ENCODE measurements at places on chromosomes 13 and 19.
A peak's percentile ranks its signal among the peaks of the same experiment; 100 is the strongest.

- DNase-seq: peak; percentile 81
These were observed 376.4 kb downstream of the GPC6 start for GRCh38 chr13:93603043-93603442.

GRCh38 chr19:46014941-46015686, 7.7 kb downstream of the PGLYRP1 start:
- no peak for DNase-seq

DNA sequence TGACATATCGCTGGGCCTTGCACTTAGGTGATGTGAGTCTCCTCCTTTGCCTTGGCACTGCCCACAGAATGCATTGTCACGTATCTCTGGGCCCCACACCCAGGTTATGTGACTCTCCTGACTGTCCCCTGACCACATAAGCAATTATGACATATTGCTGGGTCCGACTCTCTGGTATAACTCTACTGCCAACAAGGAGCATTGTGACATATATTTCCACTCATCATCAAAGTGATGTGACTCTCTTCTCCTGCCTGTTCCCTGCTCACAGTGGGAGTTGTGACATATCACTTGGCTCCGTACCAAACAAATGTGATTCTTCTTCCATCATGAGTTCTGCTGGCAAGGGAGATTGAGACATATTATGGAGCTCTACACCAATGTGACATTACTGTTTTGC, 15.4 kb upstream of the ZNF681 start:
- no peak for DNase-seq

GRCh38 chr13:51978796-51979556, 32.3 kb downstream of the ATP7B start:
- DNase-seq: no peak

- DNase-seq: no peak
These were observed 110.2 kb downstream of the STK24 start for GRCh38 chr13:98466634-98467236.

- no peak for DNase-seq
These were observed 10.1 kb downstream of the BCL3 start for GRCh38 chr19:44758596-44758995.

DNA sequence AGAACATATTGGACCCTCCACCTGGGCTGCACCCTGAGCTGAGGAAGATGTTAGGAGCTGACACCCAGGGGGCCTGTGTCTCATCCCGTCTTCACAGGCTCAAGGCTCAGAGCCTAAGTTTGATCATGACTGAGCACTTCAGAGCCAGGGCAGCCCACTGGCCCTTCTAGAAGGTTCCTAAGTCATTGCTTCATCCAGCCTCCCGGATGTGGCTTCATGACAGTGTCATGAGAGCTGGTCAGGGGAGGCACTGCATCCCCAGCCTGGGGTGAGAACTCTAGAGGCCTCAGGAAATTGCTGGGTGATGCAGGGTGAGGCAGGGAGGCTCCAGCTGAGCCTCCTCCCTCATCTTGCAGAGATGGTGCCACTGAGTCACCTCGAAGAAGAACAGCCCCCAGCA, 24.9 kb upstream of the PIK3R2 start:
- DNase-seq: no peak

- DNase-seq: no peak
These were observed 9.9 kb downstream of the RANBP3 start for GRCh38 chr19:5967994-5968430.

DNA sequence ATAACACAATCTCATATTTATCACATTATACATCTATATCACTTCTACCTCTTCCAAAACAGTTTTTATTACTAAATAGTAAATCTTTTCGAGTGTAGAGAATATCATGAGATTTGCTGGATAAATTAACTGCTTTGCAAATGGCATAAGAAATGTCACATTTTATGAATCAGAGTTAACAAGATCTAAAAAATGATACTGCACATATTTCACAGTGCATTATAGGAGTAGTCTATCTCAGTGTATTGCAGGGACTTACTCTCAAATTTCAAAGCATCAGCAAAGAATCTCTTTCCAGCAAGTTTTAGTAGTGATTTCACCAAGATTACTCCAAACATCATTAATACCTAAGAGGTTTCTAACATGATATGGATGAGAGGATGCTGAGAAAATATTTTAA, 687.1 kb upstream of the SLITRK1 start:
- DNase-seq: no peak

DNA sequence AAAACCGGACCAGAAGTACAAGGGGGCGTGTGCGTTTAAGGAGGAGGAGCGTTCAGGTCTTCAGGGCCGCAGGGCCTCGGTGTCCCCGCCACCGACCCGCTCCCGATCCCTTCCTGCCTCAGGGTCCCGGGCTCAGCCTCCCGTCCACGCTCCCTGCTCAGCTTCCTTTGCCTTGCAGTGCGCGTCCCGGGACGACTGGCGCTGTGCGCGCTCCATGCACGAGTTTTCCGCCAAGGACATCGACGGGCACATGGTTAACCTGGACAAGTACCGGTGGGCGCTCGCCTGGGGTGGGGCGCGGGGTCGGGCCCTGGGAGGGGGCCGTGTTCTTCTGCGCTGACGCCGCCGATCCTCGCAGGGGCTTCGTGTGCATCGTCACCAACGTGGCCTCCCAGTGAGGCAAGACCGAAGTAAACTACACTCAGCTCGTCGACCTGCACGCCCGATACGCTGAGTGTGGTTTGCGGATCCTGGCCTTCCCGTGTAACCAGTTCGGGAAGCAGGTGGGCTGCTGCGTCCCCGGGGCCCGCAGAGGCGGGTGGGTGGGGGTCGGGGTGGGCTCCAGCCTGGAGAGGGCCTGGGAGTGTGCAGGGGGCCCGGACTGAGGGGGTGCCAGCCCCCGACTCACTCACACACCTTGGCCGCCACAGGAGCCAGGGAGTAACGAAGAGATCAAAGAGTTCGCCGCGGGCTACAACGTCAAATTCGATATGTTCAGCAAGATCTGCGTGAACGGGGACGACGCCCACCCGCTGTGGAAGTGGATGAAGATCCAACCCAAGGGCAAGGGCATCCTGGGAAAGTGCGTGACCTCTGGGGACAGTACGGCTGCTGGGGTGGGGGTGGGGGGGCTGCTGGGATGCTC, 1.4 kb downstream of the GPX4 start:
- no peak for DNase-seq

DNA sequence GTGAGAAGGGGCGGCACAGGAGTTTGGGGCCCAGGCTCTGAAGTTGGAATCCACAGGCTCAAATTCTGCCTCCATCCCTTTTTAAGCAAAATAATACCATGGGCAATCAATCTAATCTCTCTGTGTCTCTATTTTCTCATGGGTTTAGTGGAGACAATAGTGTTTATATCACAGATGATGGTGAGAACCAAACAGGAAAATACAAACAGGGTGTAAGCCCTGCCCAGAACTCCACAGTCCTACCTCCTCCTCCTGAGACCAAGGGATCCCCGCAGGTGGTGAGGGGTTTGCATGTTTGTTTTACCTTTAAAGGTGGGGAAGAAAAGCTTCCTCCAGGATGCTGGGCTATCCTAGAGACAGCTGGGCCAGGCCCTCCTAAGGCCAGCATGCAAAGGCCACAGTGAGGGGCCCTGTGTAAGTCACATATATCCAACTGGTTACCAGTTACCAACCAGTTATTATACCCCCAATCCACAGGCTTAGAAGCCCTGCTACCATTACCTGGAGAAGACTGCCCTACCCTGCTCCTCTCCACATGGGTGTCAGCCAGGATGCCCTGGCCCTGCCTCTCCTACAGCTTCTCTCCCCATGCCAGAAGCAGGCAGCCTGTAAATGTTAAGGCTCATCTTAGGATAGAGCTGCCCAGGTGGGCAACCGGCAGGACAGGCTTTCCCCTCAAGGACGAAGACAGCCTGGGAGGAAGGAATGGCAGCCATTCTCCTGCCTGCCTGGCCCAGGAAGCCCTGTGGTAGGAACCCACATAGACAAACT, 658.4 kb downstream of the UQCRFS1 start:
- no peak for DNase-seq

GRCh38 chr13:33997574-33997973, 179.6 kb downstream of the RFC3 start:
- DNase-seq: no peak

DNA sequence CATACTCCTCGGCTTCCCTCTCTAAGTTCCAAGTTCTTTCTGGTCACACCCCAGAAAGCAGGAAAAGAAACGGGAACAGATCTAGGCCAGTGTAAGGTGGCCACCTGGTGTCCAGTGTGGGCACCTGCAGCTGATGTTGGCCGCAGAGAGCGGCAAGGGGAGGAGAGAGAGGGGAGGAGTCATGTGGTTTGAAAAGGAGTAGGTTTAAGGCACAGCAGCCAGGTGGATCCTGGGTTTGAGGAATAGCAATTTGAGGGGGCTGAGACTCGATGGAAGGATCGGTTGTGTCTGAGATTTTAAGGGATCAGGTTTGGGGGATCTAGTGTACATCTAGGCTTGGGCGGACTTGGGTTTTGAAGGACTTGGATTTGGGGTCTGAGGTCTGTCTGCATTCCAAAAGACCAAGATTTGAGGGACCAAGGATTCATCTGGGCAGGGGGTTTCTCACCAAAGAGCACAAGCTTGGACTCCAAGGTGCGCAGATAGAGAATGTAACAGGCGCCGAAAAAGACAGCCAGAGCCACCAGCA, 1.2 kb downstream of the RABAC1 start:
- peak; percentile 74 for DNase-seq

- peak; percentile 62 for DNase-seq
These were observed 39.4 kb downstream of the VAV1 start for GRCh38 chr19:6811906-6812305.

Measured in HS-27A (cell line).